RWPE1 (cell line): ENCODE measurements at places on chromosomes 11 and 22.

DNA sequence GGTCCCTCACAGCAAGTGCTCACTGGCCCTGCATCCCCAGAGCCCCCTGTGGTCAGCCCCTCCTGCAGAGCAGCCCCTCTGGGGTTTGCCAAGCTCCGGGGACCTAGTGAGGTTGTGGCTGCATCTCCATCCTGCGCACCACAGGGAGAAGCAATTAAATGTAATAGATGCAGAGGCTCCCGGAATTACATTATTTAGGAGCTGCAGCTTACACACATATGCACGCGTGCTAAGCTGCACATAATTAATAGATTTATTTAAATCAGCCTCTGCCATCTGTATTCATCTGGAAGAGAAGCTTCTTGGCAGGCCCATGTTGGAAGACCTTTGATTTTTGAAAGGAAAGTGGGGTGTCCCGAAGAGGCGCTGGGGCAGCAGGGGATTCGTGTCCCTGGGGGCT, 1271.5 kb downstream of the BRD1 start:
- no peak for DNase-seq

DNA sequence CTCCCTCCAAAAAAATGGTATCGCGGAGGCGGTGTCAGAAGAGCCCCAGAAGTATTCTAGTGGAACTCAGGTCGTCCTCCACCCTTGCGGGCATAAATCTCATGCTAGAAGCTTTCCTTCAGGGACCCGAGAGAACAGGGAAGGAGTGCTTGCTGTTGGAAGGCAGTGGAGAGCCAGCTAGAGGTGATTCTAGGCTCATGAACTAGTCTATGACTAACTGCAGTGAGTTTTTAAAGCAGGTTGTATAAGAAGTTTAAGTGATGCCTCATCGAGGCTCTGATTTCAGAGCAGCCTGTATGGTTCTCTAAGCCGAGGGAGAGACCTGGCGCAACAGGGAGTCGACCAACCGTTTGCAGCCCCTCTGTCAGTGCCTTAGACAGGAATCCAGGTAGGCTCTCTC, 85.7 kb downstream of the TBC1D22A start:
- peak; percentile 13 for DNase-seq

DNA sequence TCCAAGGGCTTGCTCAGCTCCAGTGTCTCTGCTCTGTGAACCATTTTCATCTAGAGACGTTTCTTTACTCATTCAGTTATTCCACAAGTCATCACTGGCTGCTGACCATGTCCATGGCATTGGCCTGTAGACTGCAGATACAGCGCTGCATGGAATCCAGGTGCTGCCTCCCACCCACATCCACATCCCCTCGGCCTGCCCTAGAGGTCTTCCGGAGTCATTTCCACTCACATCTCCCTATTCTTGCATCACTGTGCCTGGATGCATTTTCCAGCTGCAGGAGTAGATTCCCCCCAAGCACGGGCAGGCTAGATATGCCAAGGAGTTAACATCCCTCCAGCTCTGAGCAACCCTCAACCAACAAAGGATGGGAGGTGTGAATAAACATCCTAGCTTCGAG, 68.9 kb downstream of the CHST1 start:
- DNase-seq, result no peak

DNA sequence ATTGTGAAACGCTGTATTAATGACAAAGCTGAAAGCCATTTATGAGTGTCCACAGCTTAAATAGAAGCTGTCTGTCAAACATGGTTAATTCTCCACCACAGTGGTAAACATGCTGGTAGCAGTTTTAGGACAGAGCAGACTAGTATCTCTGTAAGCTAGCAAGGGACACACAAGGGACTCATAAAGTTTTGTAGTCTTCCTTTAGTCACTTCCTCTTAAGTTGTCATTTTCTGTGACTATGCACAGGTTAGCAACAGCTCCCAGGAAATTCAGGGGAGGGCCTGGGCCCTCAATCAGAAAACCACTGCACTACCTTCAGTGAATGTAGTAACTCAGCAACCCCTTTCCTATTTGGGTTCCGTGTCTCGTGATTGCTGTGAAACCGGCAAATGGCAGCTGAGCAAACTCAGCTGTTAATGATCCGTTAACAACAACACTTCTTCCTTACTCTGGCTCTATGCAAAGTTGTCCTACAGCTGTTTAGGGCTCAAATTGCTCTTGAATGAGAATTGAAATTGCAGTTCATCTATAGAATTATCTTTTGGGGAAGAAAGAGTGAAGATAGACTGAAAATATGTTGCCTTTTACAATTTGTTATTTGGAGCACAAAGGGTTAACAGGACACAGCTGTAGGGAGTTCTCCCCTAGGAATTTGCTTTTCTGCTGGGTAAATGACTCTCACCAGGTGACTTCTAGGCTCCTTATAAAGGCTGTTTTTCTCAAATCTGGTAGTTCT, at the start of gene MMP26:
Gene MMP26 (plus strand): TSS at position 731 of the 736 bp plus-strand sequence.
- DNase-seq, result no peak

DNA sequence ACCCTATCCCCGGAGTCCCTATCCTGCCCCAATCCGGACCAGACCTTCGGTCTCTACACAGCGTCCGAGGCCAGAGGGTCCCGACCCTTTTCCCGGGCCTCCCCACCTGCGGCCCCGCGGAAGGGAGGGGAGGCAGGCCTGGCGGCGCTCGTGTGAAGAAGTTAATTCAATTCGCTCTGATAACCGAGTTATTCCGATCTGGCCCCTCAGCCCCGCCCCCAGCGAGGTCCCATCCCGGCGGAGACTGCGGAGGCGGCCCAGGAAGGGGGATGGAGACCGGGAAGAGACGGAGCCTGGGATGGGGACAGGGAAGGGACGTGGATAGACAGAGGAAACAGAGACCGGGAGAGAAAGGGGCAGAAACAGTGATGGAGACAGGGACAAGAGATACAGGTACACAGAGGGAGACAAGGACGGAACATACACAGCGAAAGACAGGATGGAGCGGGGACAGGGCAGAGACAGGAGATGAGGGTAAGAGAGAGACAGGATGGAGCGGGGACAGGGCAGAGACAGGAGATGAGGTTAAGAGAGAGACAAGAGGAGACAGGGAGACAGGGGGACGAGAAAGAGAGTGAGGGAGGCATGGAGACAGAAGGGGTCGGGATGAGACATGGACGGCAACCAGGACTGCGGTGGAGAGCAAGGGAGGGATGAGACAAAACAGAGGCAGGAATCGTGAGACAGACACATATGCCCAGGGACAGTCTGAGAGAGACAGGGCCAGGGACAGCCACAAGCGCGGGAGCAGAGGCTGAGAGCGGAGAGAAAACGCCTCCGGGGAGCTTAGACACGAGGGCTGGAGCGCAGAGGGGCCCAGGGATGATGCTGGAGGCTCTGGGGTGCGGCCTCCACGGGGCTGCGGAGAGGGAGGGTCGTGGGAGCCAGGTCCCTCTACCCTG, 636 bp upstream of the PHOX2A start:
- no peak for DNase-seq

- no peak for DNase-seq
Measured at GRCh38 chr11:83064011-83064410, 7.7 kb downstream of the RAB30 start.

DNA sequence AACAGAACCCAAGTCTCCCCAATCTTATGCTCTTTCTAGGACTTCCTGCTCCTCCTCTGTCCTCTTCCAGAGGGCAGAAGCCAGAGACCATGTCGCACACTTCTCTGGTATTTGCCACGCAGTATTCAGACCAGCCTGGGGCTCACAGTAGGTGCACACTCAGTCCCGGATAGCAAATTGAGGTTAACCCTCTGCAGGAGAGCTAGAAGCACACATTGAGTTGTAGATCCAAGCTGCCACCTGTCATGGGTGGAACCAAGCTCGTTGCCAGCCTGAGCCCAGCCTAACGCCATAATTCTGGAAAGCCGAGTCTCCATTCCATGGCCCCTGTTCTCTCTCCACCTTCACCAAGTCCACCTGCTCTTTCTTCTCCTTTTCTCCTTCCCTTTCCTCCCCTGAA, 562.1 kb downstream of the BUD13 start:
- DNase-seq, result no peak

GRCh38 chr11:71125150-71125549, 127.2 kb downstream of the SHANK2 start:
- DNase-seq, result no peak

DNA sequence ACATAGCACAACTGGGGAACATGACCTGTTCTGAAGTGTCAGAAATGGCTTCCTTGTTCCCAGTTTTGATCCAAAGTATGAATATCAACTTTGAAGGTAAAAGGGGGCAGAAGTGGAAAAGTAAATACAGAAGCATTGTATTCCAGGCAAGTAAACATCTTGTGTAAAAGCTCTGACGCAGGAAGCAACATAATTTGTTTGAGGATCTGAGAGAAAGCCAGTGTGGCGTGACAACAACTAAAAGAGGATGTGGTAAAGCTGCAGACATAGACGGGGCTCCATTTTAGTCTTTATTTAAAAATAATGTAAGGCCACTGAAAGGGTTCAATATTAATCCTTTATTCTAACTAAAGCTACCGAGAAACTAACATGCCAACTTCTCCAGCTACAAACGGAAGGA, 310.2 kb downstream of the DLG2 start:
- DNase-seq, result no peak

DNA sequence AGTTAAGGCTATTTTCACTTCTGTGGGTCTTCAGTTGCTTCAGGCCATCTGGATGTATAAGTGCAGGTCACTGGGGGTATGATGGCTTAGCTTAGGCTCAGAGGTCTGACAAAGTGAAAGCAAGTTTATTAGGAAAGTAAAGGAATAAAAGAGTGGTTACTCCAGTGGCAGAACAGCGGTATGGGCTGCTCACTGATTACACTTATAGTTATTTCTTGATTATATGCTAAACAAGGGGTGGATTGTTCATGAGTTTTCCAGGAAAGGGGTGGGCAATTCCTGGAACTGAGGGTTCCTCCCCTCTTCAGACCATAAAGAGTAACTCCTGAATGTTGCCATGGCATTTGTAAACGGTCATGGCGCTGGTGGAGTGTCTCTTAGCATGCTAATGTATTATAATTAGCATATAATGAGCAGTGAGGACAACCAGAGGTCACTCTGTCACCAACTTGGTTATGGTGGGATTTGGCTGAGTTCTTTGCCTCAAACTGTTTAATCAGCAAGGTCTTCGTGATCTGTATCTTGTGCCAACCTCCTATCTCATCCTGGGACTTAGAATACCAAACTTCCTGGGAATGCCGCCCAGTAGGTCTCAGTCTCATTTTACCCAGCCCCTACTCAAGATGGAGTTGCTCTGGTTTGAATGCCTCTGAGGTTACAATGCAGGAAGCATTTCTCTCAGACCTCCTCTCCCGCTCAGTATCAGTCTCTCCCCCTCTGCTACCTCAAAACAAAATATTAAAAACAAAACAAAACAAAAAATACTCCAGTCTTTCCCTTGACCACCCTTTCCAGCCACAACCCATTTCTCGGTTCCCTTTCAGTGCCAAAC, 106.6 kb upstream of the SLC22A12 start:
- no peak for DNase-seq

- no peak for DNase-seq
Measured at GRCh38 chr11:74709175-74709574, 22.1 kb downstream of the CHRDL2 start.

GRCh38 chr11:17412488-17413180, 24.2 kb upstream of the KCNJ11 start:
- no peak for DNase-seq
